Fibroblast of the aortic adventitia (primary cell): ENCODE measurements at places on chromosomes 7 and 10.
A peak's percentile ranks its signal among the peaks of the same experiment; 100 is the strongest.

DNA sequence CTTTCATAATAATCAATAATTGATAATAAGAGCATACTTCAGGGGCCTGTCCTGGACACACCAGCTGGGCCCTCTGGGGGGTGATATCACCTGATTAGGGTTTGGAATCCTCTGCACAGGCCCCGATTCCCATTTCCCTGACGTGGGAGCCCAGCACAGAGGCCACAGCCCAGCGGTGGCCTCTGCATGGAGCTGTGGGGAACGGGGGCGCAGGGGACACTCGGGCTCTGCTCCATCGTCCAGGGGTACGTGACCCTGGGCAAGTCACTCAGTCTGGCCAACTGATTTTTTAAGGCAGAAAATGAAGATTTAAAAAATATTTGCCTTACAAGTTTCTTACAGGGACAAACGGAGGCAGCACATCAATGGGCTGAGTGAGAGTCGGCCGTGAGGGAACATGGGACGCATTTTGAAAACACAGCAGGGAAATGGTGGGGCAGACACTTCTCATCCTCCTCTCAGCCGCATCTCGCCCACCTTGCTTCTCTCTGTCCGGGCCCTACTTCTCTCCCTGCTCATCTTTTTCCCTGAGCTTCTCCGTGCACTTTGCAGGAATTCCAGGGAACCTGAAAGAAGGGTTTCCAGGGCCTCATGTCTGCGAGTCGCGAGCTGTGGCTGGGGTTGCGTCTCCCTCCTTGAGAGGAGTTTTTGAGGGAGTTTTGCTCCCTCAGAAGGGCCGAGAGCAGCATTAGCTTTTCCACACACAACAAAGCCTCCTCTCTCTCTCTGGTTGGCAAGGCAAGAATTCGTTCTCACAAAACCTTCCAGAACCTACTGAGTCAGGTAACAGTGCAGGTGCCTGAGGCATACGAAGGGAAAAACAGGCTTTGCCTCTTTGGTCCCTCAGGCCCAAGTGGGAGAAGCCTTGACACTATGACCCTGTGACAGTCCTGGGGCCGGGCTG, 312.0 kb downstream of the WDR37 start:
- no peak for DNase-seq

DNA sequence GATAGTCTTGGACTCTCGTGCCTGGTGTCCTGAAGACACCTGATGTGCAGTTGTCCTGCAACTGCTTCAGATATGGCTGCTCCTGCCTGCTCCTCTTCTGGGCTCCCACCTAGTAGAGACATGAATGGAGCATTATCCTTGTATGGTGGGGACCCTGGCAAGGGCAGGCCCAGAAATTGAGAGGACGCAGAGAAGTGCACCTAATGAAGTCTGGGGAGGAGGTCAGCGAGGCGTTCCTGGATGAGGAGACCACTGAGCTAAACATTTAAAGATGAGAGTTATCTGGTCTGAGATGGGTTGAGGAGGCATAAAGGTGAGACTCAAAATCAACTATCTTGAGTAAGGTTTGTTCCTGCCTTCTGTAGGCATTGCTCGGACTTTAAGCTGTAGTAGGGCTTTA, 66.3 kb downstream of the WDFY4 start:
- no peak for DNase-seq

GRCh38 chr10:12921163-12921562, 80.3 kb downstream of the CCDC3 start:
- no peak for DNase-seq

DNA sequence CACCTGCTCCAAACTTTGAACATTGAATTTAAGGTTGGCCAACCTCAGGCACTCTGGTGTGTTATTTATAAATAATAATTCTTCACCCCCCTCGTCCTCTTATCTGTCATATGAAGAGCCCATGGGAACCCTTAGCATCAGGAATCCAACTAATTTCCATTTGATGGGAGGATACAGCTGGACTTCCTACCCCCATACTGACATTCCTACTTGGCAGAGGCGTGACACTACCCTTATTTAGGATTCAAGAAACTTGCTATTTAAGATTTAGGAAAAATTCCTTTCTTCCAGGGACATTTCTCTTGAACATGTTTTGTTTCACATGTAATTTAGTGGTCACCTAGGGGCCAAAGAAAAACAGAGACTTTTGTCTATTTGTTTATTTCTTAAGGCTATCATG, 171.9 kb upstream of the NRP1 start:
- DNase-seq: no peak

DNA sequence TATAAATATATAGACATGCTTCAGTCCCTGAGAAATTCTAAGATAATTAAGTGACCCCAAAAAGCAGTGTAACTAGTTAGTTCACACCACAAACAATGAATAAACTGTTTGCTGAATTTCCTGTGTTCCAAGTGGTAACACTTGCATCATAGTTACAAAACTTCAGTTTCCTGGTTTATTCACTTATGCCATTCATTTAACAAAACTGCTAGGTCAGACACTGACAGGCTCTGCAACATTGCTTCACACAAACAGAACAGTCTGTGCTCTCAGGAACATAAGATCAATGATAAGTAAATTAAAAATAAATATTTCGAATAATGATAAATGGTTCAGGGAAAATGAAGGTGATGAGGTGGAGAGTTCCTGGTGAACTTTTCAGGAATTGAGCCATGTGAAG, 133.3 kb upstream of the NAMPT start:
- peak; percentile 55 for DNase-seq
